Epithelial cell of prostate (primary cell): ENCODE measurements at places on chromosomes 3 and 15.

DNA sequence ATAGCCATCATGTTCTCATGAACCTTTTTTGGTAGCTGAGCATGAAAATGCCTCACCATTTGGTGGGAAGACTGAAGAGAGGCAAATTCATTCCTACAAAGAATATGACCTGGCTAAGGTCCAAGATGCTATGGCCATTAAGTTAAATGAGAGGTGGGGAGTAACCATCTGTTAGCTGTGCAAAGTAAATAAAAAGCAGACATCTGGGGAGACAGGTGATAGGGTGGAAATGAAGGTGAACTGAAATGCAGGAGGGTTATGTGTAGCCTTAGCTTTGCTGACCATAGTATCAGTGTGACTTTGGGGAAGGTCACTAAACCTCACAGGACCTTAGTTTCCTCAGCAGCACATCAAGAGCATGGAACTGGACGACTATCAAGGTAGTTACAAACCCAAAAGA lies 111.0 kb upstream of the STRIT1 start:
- DNase-seq = no peak

DNA sequence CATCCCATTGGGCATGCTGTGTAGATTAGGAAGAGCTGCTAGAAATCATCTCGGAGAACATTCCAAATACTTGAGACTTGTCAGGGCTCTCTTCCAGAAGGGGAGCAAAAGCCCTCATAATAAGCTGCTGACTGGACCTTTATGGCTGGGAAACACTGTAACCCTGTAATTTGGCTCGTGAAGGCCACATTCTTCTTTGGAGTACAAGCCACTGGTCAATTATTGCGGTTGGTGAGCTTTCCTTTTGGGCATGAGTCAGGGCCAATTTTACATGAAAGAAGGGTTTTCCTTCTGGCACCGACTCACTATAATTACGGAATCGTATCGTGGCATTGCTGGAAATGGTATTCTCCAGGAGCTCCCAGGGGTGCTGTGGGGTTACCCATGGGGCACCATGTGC lies 434.5 kb upstream of the RGMA start:
- no peak for DNase-seq

GRCh38 chr3:28989646-28990089 lies 291.2 kb upstream of the RBMS3 start:
- DNase-seq = no peak

DNA sequence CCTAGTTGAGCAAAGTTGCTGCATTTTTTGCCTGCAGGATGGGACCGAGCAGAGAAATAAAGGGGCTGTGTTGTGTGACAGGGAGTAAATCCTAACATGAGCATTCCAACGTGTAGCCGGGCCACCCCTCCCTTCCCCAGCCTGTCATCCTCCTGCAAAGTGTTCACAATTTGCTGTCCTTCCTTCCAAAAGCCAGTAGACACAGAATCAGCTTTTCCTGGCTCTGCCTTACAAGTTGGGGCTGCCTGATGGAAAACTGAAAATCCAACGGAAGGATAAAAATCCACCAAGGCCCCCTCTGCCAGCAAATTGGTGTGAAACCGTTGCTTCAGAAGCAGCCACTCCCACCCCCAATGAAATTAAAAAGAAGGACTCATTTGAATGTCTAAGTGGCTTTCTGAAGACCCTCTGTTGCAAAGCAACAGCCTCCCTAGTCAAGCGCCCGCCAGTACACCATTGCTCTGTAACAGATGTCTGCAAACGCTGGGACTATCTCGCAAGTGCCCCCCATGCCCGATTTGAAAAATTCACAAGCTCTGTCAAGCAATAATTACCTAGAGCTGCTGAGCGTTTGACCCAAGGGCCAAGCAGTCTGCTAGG lies 665 bp downstream of the FRMD4B start:
- DNase-seq = no peak

DNA sequence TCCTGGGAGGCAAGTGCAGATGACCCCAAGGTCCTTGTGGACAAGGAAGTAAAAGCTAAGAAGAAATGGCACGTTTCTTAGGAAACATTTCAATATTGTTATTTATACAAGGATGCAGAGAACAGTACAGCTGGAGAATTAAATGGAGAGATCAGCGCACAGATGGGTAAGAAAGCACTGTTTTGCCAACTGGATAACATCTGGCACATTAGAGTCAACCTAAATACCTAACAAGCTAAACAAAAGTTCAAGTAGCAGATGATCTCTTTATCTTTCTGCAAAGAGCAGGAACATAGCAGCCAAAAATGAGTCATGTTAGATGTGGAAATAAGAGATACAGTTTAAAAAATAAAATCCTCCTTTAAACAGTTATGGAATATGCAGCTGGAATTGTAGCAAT lies 15.7 kb upstream of the DPPA4 start:
- DNase-seq = no peak

DNA sequence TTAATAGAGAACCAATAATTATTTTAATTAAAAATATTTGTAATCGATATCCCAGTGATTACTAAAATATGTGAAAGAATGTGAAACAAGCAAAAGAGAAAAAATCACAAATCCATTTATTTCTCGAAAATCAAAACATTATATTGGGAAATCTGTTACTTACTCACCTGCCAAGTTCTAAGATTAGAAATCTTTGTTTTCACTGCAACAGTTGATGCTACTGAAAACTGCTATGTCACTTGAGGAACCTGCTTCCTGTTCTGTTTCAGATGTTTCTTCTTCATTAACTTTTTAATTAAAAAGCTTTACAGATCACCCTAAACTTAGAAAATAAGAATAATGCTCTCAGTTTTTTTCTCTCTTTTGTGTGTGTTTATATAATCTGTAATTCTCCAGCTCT lies 13.7 kb upstream of the DPH6 start:
- no peak for DNase-seq

DNA sequence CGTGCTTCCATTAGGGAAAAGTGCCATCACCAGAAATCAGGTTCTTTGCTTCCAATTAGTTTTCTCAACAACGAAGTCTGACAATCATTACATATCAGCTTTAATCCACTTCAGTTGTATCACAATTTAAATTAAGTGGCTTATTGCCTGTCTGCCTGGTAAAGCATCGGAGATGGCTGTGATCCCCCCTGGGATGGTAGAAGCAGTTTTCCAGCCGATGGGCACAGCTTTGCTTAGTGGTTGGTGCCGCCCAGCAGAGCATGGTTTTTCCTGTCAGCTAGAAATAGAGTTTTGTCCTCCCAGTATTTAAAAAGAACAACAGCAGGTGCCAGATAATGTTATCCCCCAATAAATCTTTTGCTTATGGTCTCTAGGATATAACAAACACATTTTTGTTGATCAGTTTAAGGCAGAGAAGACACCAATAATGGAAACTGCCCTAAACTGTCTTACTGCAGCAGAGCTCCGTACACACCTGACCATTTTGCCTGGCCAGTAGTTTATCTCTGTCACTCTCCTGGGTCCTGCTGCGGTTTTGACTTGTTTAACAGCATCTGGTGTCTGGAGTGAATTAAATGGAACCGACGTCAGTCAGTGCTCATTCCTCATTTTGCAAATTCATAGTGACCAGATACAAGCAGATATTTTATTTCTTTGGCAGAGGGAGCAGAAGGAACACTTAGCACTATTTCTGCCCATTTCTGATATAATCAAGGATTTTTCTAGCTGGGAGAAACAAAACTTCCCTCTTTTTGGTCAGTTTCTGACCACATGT lies 79.1 kb downstream of the SLC49A4 start:
- DNase-seq = no peak

DNA sequence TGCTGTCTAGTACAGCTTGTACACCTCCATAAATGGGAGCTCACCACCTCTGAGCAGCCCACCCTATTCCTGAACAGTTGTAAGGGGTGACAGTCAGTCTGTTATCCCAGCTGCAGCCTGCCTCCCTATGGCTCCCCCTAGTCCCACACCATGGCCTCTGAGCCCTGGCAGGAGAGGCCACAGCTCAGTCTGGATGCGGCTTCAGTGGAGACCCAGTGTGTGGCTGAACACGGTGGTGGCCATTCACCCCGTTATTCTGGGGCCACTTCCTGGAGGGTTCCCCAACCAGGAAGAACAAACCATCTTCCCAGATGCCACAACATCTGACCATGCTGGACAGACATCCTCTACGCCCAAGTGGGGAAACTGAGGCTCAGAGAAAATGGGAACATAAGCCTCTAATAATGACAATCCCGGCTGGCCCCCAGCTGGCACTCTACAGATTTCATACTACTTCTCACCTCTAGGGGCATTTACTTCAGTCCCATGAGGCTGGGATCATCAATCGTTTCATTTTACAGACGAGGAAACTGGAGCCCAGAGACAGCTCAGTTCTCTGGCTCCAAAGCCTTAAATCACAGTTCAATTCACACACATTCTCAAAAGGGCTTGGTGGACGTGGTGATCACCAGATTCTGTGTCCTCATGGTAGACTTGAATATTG lies 9.2 kb upstream of the GRIP2 start:
- DNase-seq = no peak
